ENCODE measurements at places on chromosomes 7 and 10.

DNA sequence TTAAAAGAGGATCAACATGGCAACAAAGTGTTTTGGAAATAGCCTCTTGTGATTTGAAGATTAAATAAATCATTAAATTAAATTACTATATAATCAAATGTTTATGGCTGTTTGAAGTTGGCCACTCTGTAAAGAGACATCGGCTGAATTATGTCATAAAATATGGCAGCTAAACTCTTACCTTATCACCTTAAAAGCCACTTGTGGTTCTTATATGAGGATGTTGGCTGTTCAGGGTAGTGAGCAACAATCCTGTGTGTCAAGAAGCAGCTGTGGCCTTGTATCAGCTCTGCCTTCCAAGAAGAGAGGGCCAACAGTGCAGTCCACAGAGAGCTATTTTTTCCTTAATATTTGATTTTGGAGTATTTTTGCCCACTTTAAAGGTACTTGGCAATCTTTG lies 113.4 kb upstream of the CDK6 start:
- no peak for DNase-seq

DNA sequence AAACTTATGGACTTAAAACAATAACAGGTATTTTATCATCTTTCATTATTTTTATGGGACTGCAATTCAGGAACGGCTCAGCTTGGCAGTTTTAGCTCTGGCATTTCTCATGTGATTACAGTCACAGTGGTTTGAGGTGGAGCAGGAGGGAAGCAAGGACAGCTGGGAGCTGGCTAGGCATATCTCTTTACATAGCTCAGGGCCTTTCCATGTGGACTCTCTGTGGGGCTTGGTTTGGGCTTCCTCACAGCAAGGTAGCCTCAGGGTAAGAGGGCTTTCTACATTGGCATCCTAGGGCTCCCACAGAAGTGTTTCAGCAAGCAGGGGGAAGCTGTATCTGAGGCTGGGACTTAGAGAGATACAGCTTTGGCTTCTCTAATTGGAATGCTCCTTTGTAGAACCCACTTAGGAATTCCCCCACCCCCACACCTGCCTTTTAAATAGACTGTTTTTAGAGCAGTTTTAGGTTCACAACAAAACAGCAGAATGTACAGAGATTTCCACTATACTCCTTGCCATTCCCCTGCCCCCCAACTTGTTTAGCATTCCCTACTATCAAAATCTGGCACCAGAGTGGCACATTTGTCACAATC lies 26.6 kb upstream of the SDHAF3 start:
- no peak for DNase-seq

GRCh38 chr10:84879991-84880390 lies 551.6 kb downstream of the CCSER2 start:
- no peak for DNase-seq

- DNase-seq: no peak
Observed at GRCh38 chr10:1160561-1161314, 104.6 kb downstream of the WDR37 start.

DNA sequence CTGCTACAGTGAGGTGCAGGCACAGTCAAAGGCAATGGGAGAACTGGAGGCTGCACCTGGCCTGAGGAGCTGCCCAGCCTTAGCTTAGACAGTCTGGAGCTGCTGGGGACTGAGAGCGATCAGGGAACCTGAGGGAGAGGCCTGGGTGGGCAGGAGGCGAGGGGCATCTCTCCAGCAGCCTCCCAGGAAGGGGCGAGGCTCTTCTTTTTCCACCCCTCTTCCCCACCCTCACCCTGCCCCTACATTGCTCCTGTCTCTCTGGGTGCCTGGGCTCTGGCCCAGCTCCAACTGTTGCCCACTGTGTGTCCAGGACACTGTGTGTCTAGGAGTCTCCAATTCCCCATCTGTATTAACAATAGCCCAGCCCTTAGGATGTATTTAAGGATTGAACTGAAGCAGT lies 36.9 kb downstream of the TBATA start:
- DNase-seq: no peak

DNA sequence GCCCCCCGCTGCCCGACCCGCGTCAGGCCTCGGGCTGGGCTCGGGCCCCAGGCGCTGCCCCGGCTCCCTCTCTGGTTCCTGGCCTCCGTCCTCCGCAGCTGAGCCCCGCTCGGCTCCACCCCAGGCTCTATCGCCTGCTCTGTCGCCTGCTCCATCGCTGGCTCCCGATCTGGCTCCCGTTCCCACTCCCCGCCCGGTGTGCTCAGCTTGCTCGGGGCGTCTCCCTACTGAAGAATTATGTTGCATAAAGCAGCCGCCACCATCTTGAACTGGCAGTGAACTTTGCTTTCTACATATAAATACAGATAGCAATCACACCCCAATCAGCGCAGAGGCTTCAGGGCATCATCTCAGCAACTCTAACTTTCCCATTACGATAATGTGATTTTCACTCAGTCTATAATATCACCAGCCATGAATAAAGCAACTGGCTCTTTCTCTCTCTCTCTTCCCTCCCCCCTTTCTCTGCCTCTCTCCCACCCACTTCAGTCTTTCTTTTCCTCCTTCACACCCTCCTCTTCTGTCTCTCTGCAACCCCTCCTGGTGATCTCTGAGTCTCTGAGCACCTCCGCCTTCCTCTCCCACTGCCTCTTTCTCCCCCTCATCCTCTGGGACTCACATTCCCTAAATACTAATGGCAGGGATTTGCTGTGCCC lies 43.3 kb upstream of the BTRC start:
- DNase-seq: peak; percentile 10

DNA sequence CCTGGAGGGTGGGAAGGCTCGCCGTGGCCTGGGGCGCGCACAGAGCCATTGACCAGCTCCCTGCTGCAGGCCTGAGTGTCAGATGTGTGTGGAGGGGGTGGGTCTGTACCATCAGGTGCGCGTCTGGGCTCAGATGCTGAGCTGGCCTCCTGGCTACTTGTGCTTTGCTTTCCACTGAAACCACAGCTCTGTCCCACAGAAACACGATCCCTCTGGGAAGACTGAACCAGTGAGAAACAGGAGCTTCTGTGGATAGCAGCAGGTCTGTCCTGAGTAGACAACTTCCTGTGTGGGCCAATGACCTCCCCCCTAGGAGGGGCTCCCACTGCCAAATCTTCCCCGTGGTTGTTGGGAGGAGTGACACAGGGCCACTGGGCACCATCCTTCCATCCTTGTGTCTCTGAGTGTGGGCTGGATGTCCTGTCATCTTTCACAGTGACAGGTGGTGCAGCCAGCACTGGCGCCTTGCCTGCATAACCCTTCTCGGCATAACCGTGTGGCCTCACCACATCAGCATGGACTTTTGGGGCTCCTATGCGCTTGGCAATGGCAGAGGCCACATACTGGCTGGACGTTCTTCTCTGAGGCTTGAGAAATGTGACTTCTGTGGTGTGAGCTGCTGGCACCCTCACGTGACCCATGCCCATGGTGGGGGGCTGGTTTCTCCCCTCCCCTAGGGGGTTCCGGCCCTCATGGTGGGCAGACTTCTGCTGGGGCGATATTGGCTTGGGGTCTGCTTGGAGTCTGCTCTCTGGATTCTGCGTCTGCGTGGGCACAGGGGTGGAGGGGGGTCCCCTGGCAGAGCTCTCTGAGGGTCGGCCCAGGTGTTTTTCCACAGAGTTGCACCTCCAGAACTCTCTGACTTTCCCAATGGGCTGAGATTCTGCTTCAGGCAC lies 245.5 kb upstream of the GRB10 start:
- DNase-seq: no peak

All from SK-N-MC (cell line).